ENCODE measurements at places on chromosomes 2 and 18.
A peak's percentile ranks its signal among the peaks of the same experiment; 100 is the strongest.

DNA sequence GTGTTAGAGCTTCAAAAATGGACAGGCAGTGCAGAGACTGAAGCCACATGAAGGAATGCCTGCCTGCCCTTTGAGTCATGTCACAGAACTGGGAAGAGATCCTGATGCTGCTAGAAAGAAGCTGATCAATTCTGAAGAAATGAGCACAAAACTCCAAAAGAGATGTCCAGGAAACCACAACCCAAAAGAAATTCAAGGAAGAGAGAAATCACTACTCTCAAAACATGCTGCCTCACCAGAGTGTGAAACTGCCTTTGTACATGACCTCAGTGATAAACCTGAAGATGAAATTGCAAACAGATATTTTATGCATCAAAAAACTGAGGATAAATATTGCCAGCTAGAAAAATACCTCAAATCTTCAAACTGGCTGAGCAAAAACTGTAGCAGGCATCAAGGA is 20.5 kb downstream of the USP40 start:
- no peaks in the 10 kb centered on the region for H3K36me3 ChIP-seq
- H3K27me3 ChIP-seq = no peaks in the 10 kb centered on the region
- no peak overlapping the region for H3K4me3 ChIP-seq
- H3K27ac ChIP-seq = no peak overlapping the region
- DNase-seq = no peak

DNA sequence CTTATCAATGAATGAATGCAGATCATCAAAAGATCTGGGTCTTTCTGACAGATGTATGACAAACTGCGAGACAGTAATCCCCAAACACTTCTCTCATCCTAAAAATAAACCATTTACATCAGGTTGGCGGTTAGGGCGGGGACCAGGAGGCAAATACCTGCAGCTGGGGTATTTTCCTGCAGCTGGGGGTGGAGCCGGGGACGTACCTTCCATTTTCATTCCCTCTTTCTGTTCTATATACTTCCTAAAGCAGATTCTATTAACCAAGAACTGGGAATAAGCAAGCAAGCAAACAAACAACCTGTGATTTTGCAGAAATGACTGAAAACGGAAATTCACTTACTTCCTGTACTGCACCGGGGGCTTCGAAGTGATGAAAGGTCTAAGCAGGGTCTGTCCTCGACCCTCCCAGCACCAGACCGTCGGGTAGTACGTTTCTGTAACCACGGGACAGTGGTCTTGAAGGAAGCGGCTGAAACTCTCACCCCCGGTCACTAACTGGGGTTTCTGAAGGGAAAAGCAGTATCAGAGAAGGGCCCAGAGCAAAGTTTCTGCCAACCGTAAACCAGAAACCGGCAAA is 1.2 kb downstream of the ABHD3 start:
- H3K27me3 ChIP-seq = no peaks in the 10 kb centered on the region
- H3K27ac ChIP-seq = peak overlapping the region; percentile 98
- no peak for DNase-seq
- peak overlapping the region; percentile 93 for H3K4me3 ChIP-seq
- H3K4me1 ChIP-seq = no peaks in the 10 kb centered on the region
- peaks cover 26% of the 10 kb centered on the region for H3K36me3 ChIP-seq

DNA sequence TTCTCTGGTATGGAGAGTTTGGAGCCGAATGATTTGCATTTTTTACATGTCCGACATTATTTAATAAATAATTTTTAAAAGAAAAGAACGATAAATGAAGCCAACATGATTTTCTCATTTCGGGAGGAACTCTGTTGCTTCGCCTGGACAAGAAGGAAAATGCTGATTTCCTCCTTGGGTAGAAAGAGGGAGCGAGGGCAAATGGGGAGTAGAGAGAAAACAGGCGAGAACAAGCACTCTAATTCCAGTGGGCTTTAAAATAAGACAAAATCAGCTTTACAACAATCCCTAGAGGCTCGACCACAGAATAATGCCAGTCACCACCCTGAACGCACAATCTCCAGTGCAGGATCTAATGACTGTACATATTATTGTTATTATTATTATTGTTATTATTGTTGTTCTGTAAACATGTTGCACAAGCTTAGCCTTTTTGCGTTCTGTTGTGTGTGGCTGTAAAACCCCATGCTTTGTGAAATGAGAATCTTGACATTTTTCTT is 3.7 kb downstream of the DLX1 start:
- peaks cover 65% of the 10 kb centered on the region for H3K4me1 ChIP-seq
- no peak for DNase-seq
- no peak overlapping the region for H3K4me3 ChIP-seq
- no peaks in the 10 kb centered on the region for H3K36me3 ChIP-seq
- no peak overlapping the region for H3K27ac ChIP-seq

GRCh38 chr18:40652321-40652720 is 1302.7 kb upstream of the PIK3C3 start:
- no peak for DNase-seq
- no peak overlapping the region for H3K4me3 ChIP-seq
- no peaks in the 10 kb centered on the region for H3K27me3 ChIP-seq
- H3K4me1 ChIP-seq = no peaks in the 10 kb centered on the region
- H3K27ac ChIP-seq = no peak overlapping the region

GRCh38 chr2:168466190-168466737 is 10.2 kb downstream of the CERS6 start:
- no peak for DNase-seq
- peaks cover 23% of the 10 kb centered on the region for H3K4me1 ChIP-seq
- H3K36me3 ChIP-seq = no peaks in the 10 kb centered on the region
- H3K27me3 ChIP-seq = no peaks in the 10 kb centered on the region
- peak overlapping the region; percentile 13 for H3K27ac ChIP-seq

GRCh38 chr2:222532315-222532714 is 108.0 kb downstream of the SGPP2 start:
- H3K27me3 ChIP-seq = no peaks in the 10 kb centered on the region
- no peak overlapping the region for H3K4me3 ChIP-seq
- peak overlapping the region; percentile 84 for H3K27ac ChIP-seq

GRCh38 chr2:172403402-172403801 is 24.0 kb upstream of the ITGA6 start:
- H3K36me3 ChIP-seq = no peaks in the 10 kb centered on the region
- H3K27ac ChIP-seq = peak overlapping the region; percentile 53
- DNase-seq = no peak
- H3K4me3 ChIP-seq = no peak overlapping the region
- H3K4me1 ChIP-seq = peaks cover 57% of the 10 kb centered on the region

DNA sequence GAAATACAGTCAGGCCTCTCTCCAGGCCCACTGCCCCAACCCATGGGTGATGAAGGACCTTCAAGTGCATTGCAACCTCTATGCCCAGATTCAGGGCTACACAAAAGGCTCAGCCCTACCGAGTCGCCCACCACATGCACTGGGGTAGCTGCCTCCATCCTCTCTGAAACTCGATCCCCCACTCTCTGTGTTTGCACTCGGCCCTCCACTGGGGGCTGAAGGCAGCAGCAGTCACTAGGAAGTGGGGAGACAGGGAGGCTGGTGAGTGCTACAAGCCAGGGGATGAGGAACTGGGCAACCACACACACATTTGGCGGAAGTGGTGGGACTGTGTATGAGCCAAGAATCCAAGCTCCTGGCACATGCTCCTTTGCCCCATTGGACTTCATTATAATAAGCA is 94.6 kb downstream of the CERS6 start:
- no peak overlapping the region for H3K4me3 ChIP-seq
- peaks cover 6% of the 10 kb centered on the region for H3K4me1 ChIP-seq
- H3K36me3 ChIP-seq = no peaks in the 10 kb centered on the region

DNA sequence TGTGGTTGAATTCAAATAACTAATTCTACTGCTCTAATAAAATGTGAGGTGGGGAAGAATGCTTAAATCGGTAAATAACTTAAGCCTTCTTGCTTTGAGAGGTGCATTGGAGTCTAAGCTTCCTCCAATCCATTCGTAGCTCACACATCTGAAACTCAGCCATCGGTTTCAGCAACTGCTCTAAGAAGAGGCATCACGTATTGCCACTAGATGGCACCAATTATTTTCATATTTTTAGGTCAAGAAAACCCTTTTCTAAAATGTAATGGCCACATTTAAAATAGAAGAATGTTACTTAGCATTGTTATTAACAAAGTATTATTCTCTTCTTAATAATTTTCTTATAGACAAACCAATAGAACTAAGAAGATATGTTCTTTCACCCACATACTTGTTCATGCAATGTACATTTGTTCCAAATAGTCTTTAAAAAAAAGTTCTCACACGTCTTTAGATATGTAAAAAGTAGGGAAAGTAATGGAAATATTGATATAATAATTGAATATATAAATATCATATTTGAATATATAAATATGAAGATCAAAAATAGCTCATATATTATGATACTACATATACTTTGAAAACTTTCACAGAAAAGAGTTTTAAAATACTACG is 229.8 kb downstream of the CCDC178 start:
- no peaks in the 10 kb centered on the region for H3K36me3 ChIP-seq
- H3K4me1 ChIP-seq = no peaks in the 10 kb centered on the region
- DNase-seq = no peak
- no peaks in the 10 kb centered on the region for H3K27me3 ChIP-seq
- no peak overlapping the region for H3K4me3 ChIP-seq

GRCh38 chr2:18824325-18824790 is 235.0 kb upstream of the NT5C1B start:
- no peak for DNase-seq
- peak overlapping the region; percentile 54 for H3K27ac ChIP-seq
- H3K27me3 ChIP-seq = no peaks in the 10 kb centered on the region
- H3K4me1 ChIP-seq = peaks cover 3% of the 10 kb centered on the region

- no peaks in the 10 kb centered on the region for H3K36me3 ChIP-seq
- no peak for DNase-seq
- no peak overlapping the region for H3K27ac ChIP-seq
- no peak overlapping the region for H3K4me3 ChIP-seq
- H3K4me1 ChIP-seq = no peaks in the 10 kb centered on the region
Measured at GRCh38 chr2:151795646-151796240, 32.5 kb downstream of the ARL5A start.

GRCh38 chr2:238159661-238160205 is 963 bp downstream of the ERFE start:
- DNase-seq = no peak
- H3K27ac ChIP-seq = no peak overlapping the region
- H3K4me3 ChIP-seq = no peak overlapping the region

DNA sequence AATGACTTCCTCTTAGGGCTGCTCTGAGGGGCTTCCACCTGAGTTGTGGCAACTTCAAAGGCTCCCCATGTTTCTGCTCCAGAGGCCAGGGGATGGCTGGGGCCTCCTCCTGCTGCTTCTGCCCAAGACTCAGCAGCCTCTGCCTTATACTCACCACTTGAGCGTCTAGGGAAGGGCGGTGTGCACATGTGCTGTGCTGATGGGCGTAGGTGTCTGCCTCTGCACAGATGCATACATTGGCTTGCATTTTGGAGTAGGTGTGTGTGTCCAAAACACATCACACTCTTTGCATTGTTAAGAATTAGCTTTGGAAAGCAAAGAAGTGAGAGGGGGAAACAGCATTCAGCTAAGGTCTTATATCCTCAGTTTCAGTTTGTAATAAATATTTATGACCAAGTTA is 85.2 kb downstream of the EN1 start:
- no peaks in the 10 kb centered on the region for H3K27me3 ChIP-seq
- no peak overlapping the region for H3K4me3 ChIP-seq
- no peaks in the 10 kb centered on the region for H3K36me3 ChIP-seq
- no peak for DNase-seq
- H3K4me1 ChIP-seq = no peaks in the 10 kb centered on the region
- H3K27ac ChIP-seq = no peak overlapping the region

DNA sequence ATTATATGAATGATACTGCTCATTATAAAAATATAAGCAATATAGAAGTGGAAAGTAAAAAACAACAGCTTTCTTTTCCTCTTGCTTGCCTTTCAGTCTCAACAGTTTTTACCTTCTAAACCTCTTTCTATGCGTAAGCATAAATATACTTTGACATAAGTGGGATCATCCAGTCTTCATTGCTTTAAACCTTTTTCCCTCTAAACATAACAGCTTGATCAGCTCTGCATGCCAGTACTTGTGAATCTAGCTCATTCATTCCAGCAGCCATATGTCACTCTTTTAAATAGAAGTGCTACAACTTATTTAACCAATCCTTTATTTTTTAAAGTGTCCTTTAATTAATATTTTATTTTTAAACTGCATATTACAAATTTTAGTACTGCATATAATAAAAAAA is 88.1 kb downstream of the TTC27 start:
- no peaks in the 10 kb centered on the region for H3K27me3 ChIP-seq
- H3K4me1 ChIP-seq = no peaks in the 10 kb centered on the region
- no peak overlapping the region for H3K4me3 ChIP-seq

DNA sequence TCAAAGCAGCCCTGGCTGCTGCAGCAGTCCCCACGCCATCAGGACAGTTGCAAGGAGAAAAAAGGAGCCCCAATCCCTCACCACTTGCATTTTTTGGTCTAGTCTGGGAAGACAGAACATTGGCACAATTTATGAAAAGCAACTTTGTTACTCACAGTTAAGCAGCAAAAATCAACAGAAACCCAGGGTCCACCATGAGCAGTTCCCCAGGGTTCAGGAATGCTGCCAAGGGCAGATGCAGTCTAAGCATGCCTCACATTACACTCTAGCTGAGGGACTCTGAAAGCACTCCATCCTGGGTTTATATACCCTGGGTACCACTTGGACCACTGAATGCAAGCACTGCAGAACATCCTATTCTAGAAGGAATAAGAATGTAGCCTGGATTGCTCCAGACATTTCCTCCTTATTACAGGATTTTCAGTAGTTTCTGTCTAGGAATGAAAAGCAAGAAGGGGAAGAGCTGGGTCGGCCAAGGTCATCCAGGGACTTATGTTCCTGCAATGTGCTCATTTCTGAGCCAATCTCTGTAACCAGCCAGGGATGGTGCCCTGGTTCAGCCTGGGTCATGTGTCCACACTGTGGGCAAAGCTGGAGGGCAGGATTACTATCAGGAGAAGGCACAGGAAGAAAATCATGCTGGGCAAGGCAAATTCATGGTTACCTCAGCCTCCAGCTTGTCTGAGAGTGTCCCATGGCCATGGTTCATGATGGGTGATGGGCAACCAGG is 19.5 kb upstream of the TMEM163 start:
- no peak for DNase-seq
- peaks cover 21% of the 10 kb centered on the region for H3K27me3 ChIP-seq
- no peak overlapping the region for H3K27ac ChIP-seq
- no peak overlapping the region for H3K4me3 ChIP-seq
- no peaks in the 10 kb centered on the region for H3K36me3 ChIP-seq

GRCh38 chr2:179218848-179219594 is 45.6 kb downstream of the SESTD1 start:
- H3K4me1 ChIP-seq = no peaks in the 10 kb centered on the region
- H3K27me3 ChIP-seq = no peaks in the 10 kb centered on the region
- no peak overlapping the region for H3K27ac ChIP-seq
- H3K4me3 ChIP-seq = no peak overlapping the region
- no peak for DNase-seq

GRCh38 chr2:219520079-219520478 is 5.8 kb downstream of the ASIC4 start:
- no peak for DNase-seq
- H3K36me3 ChIP-seq = no peaks in the 10 kb centered on the region
- no peak overlapping the region for H3K27ac ChIP-seq

DNA sequence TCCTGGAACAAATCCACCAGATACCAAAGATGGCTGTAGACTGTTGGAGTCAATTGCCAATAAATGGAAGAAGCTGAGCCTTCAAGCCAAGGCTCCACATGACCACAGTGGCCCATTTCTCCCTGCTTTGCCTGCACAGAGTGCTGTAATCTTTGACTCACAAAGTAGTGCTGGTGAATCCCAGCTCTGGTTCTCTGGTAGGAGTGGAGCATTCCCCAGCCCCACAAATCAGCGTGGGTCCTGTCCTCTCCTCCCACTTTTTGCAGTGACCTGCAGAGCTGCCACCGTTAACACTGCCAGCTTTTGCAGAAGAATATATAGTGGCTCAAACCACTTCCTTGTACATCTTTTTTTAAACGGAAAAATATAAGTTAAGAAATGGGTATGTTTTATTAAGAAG is 93.9 kb downstream of the MGAT5 start:
- H3K4me3 ChIP-seq = no peak overlapping the region
- peaks cover 6% of the 10 kb centered on the region for H3K4me1 ChIP-seq

All from esophagus squamous epithelium (tissue), 5 donors.